ENCODE measurements at places on chromosomes 2 and 18.

- no peak for DNase-seq
Measured at GRCh38 chr2:27237341-27237945, 20.3 kb downstream of the CAD start.

DNA sequence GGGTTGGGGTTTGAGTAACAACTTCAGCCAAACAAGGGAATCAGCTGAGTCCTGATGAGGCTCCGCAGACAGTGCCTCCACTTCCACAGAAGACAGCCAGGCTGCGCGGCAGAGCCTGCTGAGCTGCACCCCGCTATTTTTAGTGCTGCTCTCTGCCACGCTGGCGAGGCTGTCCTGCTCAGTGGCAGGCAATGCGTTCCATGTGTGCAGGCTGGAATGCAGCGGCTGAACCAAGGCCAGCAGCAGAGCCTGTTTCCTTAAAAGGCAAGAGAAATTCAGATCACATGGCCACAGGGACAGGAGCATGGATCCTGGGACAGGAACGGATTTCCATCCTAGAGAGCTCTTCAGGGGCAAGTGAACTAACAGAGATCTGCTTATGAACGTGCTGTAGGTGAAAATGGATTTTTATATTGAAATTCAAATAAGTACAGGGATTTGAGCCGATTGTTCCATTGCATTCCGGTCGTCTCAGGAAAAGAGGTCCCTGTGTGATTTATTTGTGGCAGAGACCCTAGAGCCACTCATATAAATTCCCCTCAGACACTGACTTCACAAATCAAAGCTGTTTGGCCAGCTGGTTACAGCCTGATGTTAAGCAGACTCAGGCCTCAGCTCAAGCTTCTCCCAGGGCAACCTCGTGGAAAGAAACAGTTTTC, 98.7 kb downstream of the COL6A3 start:
- peak; percentile 97 for DNase-seq

DNA sequence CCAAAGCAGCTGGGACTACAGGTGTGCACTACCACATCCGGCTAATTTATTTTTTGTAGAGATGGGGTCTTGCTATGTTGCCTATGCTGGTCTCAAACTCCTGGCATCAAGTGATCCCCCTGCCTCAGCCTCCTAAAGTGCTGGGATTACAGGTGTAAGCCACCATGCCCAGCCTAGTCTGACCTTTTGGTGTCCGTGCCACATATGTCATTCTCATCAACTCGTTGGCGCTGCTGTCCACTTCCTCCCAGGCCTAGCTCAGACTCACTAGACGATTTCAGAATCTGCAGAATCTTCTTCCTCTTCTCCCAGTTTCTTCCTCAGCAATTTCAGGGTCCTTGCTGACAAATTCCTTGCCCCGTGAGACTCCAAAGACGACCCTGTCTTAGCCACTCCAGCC, 39.8 kb upstream of the DNMT3A start:
- no peak for DNase-seq

GRCh38 chr2:231167745-231168459, 30.5 kb upstream of the ARMC9 start:
- DNase-seq, result no peak
